ENCODE measurements at places on chromosomes 5 and 9. TPM values are rescaled to one million over a fixed set of nuclear protein-coding genes. Genes with fewer than 3 reads are reported as not detected.

DNA sequence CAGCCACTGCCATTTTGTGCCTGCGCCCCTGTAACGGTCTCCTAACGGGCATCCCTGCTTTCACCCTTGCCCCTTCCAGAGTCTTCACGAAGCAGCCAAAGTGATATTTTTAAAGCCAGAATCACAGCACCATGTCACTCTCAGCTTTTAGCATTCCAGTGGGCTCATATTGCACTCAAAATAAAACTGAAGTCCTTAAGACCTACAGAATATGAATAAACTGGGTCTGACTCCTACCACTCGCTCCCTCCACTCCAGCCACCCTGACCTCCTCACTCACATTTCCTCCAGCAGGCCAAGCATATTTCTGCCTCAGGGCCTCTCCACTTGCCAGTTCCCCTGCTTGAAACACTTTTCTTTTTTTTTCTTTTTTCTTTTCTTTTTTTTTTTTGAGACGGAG lies 2.4 kb upstream of the PDLIM7 start:
- DNase-seq, result no peak

DNA sequence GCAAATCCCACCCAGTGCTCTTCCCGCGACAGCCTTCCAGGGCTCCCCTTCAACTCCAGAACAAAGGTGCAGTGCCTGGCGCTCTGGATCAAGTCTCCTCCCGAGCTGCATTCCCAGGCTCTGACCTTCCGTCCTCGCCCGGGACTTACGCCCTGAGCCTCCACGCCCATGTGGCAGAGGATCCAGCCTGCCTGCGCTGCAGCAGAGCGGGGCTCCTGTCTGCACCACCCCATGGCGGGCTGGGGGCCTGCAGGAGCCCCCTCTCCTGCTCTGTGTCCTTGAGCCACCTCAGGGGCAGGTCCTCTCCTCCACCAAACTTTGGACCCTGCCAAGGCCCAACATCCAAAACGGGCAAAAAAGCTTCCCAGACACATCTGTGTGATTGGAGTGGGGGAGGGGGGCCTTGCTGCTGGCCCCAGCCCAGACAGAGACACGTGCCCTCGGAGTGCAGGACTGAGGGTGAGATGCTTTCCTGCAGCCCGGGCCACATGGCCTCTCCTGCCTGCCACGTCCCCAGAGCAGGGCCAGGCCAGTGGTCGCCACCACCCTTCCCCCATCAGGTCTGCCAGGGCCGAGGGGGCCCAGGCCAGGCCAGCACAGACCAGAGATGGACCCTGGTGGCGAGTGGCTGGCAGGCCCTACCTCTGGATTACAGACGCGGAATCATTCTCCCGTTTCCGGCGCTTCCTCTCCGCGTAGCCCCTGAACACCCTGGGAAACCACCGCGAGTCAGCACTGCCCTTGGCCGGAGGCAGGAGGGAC lies 4.4 kb downstream of the NSMF start:
- DNase-seq, result no peak

- DNase-seq, result no peak
These were observed at the start of gene ROR2 for GRCh38 chr9:91949946-91950664. TSS of gene ROR2 (minus strand) at chr9:91950228.

DNA sequence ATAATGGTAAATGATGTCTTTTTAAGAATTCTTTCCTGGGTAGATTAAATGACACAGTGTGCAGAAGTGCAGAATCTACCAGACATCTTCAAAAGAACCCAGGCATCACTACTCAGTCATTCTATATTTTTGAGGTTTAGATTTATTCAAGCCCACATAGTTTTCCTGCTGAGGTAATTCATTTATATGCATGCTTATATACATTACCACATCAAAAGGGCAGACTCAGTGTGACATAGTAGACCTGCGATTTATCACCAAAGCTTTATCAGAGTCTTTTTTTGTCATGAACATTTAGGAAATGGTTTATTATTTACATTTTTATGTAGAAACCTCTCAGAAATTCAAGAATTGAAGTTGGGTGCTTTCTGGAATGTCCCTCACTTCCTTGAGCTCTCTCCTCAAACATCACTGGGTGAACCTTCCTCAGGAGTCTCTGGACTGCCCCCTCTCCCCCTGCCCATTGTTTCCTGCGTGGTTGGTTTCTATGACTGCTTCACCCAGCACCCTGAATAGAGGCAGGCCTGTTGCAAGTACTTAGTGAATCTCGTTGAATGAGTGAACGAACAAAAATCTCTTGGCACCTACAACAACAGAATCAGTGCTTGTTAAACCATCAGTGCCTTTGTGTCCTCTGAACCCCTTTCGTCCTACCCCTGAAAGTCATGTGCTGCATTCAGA lies 42.5 kb downstream of the ADAMTS16 start:
- DNase-seq, result no peak

- DNase-seq, result no peak
These were observed 17.1 kb downstream of the MSANTD3 start for GRCh38 chr9:100443781-100444768.

GRCh38 chr5:63613442-63613841 lies 348.8 kb downstream of the HTR1A start:
- no peak for DNase-seq

- no peak for DNase-seq
These were observed 72.5 kb downstream of the AUH start for GRCh38 chr9:91289244-91289643.

DNA sequence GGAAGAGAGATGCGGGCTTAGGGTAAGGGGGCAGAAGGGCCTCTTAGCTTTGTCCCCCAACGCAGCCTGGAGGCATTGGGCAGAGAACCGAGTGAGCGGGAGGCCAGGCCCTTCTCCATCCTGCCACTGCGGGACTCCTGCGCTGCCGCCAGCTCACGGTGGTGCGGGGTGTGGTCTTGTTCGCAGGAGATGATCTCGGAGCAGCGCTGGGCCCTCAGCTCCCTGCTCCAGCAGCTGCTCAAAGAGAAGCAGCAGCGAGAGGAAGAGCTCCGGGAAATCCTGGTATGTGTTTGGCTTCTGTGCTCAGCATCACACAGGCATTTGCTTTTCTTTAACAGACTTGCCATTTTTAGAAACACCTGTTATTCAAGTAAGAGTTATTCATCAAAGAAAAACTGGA lies 41.3 kb downstream of the LRSAM1 start:
- DNase-seq, result no peak

GRCh38 chr9:121679901-121680635 lies 28.6 kb downstream of the DAB2IP start:
- DNase-seq, result no peak

DNA sequence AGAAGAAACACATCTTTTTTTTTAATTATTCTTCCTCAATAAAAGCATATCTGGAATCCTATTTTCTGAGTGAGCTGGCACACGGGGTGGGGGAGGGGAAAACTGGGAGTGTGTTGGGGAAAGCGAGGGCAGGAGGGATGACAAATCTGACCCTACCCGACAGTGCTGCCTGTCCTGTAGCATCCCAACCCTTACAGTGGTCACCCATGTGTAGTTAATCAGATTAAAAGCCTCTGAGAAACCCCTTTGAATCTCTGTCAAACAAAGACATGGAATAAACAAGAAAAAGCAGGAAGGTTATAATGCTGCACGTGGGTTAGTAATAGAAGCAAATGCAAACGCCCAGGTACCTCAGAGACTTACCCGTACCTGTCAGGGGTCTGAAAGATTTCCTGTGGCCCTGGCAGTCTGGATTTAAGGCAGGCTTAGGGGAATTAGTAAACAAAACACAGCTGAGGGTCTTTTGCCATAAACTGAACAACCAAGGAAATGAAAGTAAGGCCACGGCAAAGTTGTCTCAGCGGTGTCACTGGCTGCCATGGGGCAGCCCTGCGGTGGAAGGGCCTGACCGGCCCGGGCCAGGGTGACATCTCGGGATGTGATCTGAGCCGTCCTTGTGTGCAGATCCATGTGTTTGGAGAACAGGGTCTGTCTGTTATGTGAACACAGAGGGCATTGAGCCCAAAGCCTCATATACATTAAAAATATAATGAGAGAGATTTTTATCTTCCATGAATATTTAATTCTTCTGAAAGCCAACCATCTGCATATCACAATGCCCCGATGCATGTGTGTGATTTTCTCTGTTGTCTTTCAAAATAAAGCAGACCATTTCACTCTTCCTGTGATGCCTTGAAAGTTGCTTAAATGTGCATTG lies 308.2 kb downstream of the ZNF608 start:
- DNase-seq, result no peak

- no peak for DNase-seq
These were observed 26.8 kb upstream of the TIFAB start for GRCh38 chr5:135478938-135479337.

- no peak for DNase-seq
These were observed 458.5 kb downstream of the ACTL7B start for GRCh38 chr9:108397286-108397685.

The CCDC180 gene
- total RNA-seq, result 4.2 TPM

The PCDHGB4 gene
- total RNA-seq, result 8.7 TPM

The PCDHA9 gene
- 0.06 TPM for total RNA-seq

The KCNV2 gene
- total RNA-seq, result not detected

The DBH gene
- total RNA-seq, result not detected

The SPINK7 gene
- total RNA-seq, result 31.5 TPM
